ENCODE measurements at places on chromosomes 5 and 9.

- no peak for DNase-seq
These were observed 148.3 kb downstream of the ENC1 start for GRCh38 chr5:74492230-74492629.

GRCh38 chr5:115423541-115423940 is 121.0 kb downstream of the FEM1C start:
- DNase-seq: no peak

- DNase-seq: no peak
These were observed 30.3 kb downstream of the SLC25A46 start for GRCh38 chr5:110769000-110769681.

DNA sequence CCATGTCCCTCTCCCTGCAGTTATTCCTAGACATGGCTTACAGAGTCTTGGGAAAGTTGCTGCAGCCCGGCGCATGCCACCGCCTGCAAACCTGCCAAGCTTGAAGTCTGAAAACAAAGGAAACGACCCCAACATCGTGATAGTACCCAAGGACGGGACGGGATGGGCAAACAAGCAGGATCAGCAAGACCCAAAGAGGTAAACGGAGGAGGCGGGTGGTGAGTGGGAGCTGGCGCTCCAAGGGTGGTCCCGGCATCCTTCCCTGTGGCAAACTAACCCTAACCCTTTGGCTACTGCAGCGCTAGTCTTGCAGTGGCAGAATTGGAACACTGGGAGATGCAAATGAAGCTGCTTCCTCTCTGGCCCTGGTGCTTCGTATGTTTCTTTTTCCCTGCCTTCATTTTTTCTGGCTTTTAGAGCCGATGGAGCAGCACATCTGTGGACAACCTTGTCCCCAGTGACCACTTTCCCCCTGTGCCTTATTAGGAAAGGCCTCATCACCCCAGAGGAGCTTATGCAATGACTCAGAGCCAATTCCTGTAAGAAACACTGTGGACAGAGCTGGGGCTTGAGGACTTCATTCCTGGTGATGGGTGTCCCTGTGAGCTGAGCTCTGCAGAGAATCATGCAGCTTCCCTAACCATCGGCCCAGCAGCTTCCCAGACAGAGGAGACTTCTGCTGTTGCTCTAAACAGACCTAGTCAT is 38.9 kb downstream of the PRRC2B start:
- DNase-seq: no peak

DNA sequence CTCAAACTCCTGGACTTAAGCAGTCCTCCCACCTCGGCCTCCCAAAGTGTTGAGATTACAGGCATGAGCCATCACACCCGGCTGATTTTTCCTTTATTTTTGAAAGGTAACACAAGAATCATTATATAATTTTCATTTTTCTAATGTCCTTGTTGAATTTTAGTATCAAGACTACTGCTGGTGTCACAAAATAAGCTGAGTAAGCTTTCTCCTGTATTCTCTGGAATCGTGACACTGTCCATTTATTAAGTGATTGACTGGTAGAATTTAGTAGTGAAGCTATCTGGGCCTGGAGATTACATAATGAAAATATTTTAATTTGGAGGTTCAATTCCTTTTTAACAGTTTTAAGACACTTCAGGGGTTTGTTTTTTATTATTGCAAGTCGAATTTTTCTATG is 9.5 kb downstream of the CDK20 start:
- DNase-seq: no peak

DNA sequence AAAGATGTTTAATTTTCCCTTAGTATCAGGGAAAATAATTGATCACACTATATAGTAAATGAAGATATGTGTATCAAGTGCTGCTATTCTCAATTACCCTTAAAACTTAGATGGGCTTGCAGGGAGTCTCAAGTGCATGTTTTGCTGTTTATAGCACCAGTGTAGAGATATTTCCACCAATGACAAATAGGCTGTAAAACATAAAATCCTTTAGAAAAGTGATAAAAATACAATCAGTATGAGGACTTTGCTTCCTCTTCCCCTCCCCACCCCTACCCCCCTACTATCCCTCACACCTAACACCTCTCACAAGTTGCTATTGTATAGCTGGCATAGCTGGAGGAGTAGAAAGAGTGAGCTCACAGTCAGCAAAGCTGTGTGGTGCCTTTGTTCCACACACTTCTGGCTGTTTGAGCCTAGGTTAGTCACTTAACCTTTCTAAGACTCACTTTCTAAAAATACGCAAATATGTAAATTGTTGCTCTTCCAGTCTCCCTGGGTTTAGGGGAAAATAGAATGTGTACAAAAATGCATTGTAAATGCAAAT is 93.1 kb downstream of the PDE4D start:
- DNase-seq: no peak

- no peak for DNase-seq
These were observed 106.8 kb upstream of the FBXL7 start for GRCh38 chr5:15393146-15393545.

DNA sequence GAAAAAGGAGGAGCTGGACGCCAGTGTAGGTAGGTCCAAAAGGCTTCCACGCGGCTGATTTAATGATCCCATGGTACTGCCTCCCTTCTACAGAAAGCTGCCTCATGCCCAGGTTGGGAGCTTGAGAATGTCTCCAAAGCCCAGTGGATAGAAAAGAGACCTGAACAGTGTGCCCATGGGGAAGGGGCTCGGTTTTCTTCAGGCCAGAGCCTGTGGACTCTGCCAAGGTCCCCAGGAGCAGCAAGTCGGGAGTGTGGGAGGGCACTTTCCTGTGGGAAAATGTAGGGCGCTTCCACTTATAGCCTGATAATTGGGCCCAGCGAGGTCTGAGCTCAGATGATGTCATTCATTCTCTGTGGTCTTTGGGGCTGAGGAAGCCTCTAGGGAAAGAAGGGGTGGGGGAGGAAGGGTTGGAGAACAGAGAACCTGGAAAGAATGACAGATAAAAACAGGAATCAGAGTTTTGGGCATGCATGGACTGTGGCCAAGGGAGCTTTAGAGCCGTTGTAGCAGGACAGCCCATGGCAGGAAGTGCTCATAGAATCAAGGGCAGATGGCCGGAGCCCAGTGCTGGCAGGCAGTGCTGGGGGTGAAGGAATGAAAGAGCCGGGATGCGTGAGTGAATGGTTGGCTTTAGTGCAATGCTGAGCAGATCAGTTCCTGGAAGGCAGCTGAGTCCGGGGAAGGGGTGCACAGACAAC is 42.5 kb upstream of the SH3PXD2B start:
- no peak for DNase-seq

GRCh38 chr9:84261070-84261746 is 79.3 kb downstream of the SLC28A3 start:
- no peak for DNase-seq

DNA sequence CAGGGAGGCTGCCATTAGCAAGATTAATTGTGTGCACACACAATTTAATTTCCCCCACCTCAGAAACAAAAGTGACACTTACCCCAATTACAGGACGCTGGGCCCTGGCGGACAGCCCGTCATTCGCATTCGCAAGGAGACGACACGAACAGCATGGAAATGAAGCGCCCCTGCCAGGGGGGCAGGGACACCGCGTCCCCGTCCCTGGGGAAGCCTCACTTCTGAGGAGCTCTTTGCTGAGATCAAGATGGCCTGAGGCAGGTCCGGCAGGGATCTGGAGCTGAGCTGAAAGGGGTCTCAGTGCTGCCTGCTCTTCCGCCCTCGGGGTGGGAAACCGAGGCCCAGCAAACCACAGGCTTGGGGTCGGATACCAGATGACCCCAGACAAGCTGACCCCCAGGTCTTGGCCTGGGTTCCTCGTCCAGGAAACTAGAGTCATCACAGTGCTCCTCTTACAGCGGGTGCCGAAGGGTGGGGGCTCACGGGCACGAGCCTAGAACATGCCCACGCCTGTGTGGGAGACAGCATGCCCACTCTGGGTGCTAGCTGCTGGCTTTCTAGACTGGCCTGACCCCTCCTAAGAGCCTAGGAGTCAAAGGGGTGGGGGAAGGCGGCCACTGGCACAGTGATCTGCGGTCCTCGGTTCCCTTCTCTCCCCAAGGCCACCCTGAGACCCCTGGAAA is 103.2 kb downstream of the VAV2 start:
- DNase-seq: no peak

GRCh38 chr5:56479126-56479525 is 246.0 kb upstream of the ANKRD55 start:
- DNase-seq: no peak

DNA sequence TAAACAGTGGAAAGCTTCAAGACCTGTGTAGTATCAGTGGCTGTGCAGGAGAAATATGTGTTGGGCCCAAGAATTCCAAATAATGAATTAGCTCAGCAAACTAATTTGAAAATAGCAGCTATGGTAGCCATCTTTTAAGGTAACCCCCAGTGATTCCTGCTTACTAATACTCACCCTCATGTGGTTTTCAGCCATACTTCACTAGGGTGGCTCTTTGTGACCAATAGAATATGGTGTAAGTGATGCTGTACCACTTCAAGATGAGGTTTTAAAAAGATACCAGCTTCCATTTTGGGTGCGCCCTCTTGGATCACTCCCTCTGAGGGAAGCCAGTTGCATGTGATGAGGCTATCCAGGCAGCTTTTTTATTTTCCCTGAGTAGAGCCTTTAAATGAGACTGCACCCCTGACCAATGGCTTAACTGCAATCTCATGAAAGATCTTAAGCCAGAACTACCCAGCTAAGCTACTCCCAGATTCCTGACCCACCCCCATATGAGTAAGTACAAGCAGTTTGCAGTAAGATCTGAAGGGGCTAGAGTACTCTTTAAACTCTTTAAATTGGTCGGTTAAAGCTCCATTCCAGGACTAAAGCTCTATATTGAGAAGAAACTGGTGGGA is 58.3 kb downstream of the UHRF2 start:
- no peak for DNase-seq

GRCh38 chr5:92687821-92688722 is 892.9 kb downstream of the NR2F1-AS1 start:
- no peak for DNase-seq

GRCh38 chr9:33677961-33678360 is 117.4 kb upstream of the PRSS3 start:
- no peak for DNase-seq

DNA sequence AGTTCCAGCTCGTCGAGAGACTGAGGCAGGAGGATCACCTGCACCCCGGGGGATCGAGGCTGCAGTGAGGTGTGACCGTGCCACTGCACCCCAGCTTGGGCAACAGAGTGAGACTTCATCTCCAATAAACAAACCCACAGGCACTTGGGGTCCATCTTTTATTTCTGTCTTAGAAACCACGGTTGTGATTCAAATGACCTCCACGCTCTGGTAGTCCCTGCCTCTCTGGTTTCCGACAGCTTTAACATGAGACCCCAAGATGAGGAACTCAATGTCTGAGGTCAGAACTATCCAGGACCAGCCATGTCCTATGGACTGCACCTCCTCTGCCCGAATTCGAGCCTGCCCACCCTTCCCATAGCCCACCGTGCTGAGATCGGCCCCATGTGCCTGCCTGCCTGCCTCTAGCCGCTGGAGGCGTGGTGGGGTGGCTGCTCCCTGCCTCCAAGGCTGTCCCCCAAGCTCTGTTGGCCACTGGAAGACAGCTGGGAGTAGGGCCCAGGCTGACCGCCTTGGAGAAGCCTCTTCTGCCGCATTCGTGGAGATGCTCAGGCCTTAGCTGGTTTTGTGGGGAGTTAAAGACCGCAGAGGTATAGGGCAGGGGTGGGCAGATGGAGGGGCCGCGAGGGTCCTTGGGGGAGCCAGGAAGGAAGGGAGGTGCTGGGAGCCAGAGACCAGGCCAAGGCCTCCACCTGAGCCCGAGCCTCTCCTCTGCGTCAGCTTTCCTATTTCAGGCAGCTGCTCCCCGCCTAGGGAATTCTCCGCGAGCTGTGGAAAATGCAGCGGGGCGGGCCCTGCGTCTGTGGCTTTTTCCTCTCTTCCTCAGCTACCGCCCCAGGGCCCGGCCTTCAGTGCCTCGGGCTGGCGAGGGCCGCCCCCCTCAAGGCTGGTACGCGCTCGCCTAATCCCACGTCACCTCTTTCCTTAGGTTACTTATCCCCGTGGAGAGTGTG is 6.9 kb upstream of the WDR5 start:
- DNase-seq: no peak

- no peak for DNase-seq
These were observed 99.3 kb upstream of the LHFPL2 start for GRCh38 chr5:78747705-78748359.

- no peak for DNase-seq
These were observed 362.8 kb upstream of the ADAMTSL1 start for GRCh38 chr9:18111146-18111545.

GRCh38 chr9:76624391-76625048 is 139.7 kb upstream of the PCA3 start:
- DNase-seq: no peak

- no peak for DNase-seq
These were observed 60.9 kb upstream of the GDNF start for GRCh38 chr5:37900692-37901091.

DNA sequence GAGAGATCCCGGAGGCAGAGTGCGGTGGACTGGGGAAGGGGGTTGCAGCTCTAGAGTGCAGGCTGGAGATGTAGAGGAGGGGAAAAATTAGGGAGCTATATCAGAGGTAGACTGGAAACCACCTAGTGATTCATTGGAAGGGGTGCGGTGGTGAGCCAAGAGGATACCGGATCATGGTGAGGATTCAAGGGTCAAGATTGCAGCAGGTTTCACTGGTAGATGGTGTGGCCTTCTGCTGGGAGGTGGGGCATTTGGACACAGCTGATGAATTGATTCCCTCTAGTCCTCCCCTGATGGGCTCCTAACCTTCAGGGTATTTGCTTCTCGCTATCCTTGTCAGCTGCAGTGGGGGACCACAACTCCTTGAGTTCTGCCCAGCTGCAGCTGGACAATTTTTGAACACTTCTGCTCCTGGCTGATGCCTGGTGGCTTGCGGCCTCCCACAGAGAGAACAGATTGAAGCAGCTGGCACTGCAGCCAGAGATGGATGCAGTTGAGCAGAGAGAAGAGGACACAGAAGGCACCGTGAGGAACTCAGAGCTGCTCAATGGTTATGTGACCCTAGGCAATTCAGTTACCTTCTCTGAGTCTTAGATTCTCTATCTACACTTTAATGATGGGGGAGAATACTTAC is 134.4 kb upstream of the ABCA1 start:
- no peak for DNase-seq

- DNase-seq: no peak
These were observed 21.0 kb downstream of the SNX30 start for GRCh38 chr9:112771359-112772214.

DNA sequence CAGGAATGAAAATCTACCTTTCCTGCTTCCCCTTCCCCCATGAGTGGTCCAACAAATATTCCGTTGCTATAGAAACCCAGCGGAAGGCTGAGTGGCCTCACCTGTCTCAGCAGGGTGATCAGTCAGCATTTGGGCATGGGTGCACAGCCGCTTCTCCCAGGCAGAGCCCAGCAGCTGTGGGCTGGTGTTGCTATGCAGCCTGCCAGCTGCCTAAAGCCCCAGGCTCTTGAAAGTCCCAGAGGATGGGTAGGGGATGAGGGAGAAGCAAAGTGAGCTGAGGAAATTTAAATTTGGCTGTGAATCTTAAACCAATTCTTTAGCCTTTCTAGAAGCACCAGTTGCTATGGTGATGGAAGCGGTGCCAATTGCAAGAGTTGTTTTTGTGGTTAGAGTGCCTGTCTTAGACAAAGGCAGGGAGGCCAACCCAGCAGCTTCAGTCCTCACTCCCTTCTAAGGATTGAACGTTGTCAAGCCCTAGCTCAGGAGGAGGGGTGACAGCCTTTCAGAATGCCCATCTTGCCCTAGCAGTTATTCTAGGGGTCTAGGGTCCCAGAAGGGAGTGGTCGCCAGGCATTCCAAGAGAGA is 151.5 kb upstream of the PITX1 start:
- DNase-seq: no peak
